Activated CD4-positive, alpha-beta T cell treated with anti-CD3 and anti-CD28 coated beads, Interleukin-2, amount 10 ng/mL, durations not matched to agents 7 days and 5 days (primary cell): ENCODE measurements at places on chromosomes 16 and 17.

DNA sequence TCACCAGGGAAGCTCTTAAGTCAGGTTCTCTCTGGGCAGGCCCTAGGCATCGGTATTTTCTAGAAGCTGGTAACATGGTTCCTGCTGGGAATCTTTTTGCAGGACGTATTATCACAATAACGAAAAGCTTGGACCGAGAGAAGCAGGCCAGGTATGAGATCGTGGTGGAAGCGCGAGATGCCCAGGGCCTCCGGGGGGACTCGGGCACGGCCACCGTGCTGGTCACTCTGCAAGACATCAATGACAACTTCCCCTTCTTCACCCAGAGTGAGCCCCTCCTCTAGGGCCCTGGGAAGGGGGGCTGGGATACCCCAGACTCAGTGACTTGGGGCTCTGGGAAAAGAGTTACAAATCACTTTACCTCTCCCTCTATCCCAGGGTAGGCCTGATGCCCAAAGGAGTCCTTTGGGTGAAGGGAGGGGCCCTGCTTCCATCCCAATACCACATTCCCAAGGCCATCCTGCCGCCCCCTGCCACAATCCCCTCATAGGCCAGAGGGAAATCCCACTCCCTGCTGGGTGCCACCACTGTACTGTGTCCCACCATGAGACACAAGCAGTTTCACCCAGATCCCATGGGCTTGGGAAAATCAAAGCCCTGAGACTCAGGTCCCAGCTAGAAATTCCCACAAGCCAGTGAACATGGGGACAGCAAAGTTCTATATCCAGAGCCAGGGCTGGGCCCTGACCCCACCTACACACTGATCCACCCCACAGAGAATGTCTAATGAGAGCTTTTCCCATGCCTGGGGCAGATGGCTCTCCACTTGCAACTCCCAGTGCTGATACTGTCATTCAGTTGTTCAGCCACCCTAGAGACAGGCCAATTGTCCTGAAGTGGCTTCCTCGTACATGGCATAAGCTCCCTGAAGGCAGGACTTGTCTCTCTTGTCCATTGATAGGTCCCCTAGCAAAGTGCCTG is 23.0 kb downstream of the CDH5 start:
- DNase-seq = no peak

DNA sequence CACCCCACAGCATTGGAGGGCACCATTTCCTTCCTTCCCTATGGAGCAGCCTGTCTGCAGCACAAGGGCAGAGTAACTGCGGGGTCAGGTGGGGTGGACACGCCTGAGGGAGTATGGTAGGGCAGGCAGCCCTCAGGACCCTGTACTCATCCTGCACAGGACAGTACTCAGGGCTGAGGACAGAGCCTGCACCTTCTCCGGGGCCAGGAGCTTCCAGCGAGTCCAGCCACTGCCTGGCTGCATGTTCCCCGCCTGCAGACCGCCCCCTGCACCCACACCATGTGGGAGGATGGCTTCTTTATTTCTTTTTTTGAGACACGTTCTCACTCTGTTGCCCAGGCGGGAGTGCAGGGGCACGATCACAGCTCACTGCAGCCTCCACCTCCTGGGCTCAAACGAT is 47.6 kb upstream of the CDC42EP4 start:
- DNase-seq = no peak

- DNase-seq = peak; percentile 83
Measured at GRCh38 chr17:77429969-77430752, 289.4 kb downstream of the SEC14L1 start.

DNA sequence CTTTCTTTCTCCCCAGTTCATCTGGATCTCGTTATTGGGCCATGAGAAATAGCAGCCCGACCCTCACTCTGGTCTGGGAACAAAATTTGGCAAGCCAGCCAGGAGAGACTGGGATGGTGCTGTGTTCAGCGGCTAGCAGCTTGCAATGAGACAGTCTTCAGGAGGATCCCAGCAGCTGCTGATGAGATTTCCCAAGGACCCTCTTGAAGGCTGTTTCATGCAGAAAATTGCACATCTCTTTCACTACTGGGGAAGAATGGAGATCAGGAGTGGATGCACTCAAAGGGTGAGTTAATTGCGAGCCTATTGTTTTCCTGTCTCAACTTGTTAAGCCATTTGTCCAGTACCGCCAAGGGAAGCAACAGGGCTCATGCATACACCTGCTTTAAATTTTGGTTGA is 5.5 kb upstream of the COIL start:
- DNase-seq = no peak

DNA sequence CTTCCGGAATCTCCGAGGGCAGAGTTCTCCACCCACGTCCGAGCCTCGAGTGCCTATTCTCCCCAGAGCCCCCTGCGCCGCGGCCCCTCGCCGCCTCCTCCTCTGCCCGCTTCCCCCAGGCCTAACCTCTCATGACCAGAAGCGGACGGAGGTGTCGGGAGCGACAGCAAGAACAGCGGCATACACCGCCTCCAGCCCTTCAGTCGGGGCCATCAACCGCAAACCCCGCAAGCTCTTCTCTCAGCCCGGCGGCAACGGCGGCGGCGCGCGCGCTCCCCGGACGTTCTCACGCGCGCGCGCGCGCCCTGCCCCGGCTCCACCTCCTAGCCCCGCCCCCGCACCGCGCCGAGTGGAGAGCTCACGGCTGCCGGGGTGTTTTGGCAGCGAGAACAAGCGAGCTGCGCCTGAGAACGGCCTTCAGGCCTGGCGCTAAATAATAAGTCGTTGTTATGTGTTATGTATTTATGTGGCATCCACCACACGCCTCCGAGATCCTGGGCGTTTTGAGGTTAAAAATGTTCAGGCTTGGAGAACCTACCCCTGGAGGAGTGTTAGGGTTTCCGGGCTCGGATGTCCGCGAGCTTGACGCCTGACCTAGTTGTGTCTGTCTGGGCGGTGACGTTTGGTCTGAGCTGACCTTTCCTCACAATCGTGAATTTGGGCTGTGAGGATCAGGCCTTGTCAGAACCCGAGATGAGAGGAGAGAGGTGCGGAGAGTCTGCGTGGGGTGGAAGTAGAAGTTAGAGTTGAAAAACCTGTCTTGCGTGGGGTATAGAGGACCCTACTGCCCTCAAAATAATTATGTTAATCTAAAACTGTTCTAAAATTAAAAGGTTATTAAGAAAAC is at the start of gene RNFT1:
Gene RNFT1 (minus strand): TSS at position 259 of the 847 bp plus-strand sequence. CDS start 77 bp downstream, at position 182.
- DNase-seq = peak; percentile 91

DNA sequence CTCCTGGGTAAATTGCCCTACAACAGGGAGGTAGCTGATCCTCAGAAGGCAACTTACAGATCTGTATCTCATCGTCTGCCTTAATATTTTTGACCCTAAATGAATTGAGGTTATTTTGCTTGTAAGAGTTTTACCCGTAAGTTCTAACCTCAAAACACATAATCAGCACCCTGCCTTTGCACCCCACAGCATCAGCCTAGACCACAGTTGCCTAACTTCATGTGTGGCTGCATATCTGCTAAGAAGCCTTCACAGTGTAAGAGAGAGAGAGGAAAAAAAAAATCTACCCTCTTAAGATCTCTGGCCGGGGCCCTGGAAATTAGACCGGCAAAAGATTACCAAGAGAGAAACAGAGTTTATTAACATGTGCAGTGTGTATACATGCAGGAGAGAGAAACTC is 76.9 kb downstream of the ARHGAP44 start:
- DNase-seq = no peak

DNA sequence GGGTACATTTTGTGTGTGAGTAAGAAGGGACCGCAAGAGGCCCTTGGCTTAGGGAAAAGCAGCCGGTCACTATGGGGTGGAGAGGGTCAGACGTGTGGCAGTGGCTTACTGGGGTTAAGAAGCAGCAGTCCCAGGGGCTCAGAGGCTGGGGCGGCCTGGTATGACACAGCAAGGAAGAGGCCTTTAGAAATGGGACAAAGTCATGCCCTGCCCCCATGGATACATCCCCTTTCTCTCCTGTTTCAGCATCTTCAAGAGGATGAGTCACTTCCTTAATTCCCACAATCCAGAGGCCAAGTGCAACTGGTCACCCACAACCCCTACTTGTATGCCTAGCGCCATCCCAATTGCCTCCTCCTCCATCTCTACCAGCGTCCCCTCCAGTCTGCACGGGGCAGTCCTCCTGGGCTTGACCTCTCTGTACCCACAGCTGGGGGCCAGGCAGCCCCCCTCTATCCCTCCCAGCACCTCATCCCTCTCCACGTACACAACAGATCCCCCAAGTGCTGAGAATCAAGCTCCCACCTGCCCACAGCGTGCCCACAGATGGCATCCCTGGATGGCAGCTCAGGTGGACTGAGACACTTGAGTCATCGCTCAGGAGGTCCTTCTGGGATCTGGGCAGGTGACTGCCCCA is 6.9 kb upstream of the EFTUD2 start:
- DNase-seq = no peak
